ENCODE measurements at places on chromosomes 12 and 14. TPM values are rescaled to one million over a fixed set of nuclear protein-coding genes. Genes with fewer than 3 reads are reported as not detected.
A peak's percentile ranks its signal among the peaks of the same experiment; 100 is the strongest.

- DNase-seq = no peak
These were observed 375.0 kb downstream of the DPF3 start for GRCh38 chr14:72518809-72519377.

DNA sequence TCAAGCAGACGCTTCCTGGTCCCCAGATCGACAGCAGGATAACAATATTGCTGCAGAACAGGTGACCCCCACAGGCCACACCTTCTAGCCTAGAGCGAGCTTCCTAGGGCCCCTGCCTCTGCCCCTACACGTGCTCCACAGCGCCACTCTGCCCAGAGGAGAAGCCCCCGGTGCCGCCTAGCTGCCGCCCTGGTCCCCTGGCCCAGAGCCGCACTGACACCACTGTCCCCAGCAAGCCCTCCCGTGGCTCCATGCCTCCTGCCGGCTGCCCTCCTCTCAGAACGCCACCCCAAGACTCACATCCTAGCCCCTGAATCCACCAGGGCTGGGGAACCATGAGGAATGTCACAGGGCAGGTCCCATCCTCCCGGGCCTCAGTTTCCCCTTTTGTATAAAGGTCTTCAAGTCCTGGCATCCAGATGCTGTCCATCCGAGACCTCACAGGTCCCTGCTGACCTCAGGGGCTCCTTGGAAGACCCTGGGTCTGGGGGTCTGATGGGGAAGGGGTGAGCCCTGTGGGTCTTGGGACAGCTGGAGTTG lies 31.0 kb downstream of the JAG2 start:
- peak; percentile 80 for DNase-seq

WNT5B gene
- total RNA-seq = 1.6 TPM

KRT6C gene
- total RNA-seq = not detected

EML1 gene
- 19.1 TPM for total RNA-seq
